Omental fat pad (tissue), 4 donors: ENCODE measurements at places on chromosomes 16 and 17. TPM values are rescaled to one million over a fixed set of nuclear protein-coding genes. Genes with fewer than 3 reads are reported as not detected.

GRCh38 chr16:1182950-1183907 is 30.3 kb downstream of the CACNA1H start:
- DNase-seq, result peak; percentile 29

The PPP1R1B gene
- total RNA-seq, result 21.9 TPM

The CD300H gene
- total RNA-seq, result not detected

- no peak for DNase-seq
These were observed 151.5 kb downstream of the AATF start for GRCh38 chr17:37100231-37100630.

DNA sequence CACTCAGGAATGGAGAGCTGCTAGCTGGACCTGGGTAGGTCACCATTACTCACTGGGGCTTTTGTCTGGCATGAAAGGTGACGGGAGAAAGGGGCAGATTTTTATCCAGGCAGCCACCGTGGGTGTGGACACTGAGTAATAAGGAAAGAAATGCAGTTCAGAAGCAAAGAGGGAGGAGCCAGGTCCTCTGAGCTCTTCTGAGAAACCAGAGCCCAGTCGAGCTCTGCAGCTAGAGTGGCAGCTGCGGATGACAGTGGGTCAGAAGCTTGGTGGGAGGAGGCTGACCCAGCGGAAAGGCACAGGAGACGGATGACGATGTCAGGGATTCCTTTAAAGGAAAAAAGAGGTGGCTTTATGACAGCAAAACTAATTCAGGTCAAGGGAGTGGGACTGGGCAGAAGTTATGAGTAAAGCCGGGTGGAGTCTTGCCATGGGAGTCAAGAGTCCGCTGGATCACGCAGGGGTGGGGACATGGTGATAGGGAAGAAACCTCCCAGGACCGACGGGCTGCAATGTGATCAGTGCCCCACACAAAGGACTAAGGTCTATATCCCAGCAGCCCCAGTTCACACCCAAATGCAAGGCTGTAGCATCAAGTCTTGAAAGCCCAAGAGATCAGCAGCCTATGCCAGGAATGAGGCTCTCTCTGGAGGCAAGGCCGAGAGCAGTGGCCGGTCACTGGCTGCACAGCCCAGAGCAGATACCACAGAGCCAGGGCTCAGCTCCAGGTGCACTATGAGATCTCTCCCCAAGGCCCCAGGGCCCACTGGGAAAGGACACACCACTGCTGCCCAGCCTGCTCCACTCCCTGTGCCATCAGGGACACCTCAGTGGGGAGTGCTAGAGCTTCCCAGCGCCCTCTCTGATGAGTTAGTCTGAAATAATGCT is 6.3 kb upstream of the MNT start:
- DNase-seq, result peak; percentile 46
